Posterior vena cava (tissue), 2 donors: ENCODE measurements at places on chromosomes 7 and 10. TPM values are rescaled to one million over a fixed set of nuclear protein-coding genes. Genes with fewer than 3 reads are reported as not detected.

Gene ZNF716
- total RNA-seq, result not detected

Gene IL6
- total RNA-seq, result 2.4 TPM

Gene THSD7A
- total RNA-seq, result 6.6 TPM

Gene GSDME
- total RNA-seq, result 43.5 TPM

Gene CALML5
- not detected for total RNA-seq

Gene INMT
- 150 TPM for total RNA-seq
